ENCODE measurements at places on chromosomes 3 and 15.

GRCh38 chr3:46245146-46245545, 2.9 kb downstream of the CCR3 start:
- DNase-seq, result no peak

GRCh38 chr15:55253580-55253979, 36.0 kb downstream of the RAB27A start:
- no peak for DNase-seq

- DNase-seq, result no peak
These were observed 23.8 kb downstream of the RAB11A start for GRCh38 chr15:65893060-65893459.

- DNase-seq, result no peak
These were observed 18.8 kb downstream of the EPHB3 start for GRCh38 chr3:184580376-184580775.

- DNase-seq, result no peak
These were observed 234.9 kb downstream of the OPA1 start for GRCh38 chr3:193827871-193828270.

- no peak for DNase-seq
These were observed 6.0 kb downstream of the KLF15 start for GRCh38 chr3:126351086-126351770.

DNA sequence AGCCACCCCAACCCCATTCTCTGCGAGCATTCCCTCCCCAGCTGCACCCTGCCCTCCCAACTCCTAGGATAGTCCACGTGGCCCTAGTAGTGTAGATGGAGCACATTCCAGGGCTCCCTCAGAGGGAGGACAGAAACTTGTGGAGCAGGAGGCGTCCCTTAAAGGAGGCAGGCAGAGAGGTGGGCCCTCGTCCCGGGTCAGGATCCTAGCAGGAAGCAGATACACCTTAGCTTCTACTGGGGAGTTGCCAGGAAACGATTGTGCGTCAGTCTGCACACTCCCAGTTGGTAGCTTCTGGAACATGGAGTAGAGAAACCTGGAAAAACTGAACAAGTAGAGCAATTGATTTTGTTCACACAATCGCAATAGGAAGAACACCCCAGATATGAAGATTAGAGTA, 43.9 kb upstream of the KLHL25 start:
- DNase-seq, result no peak

DNA sequence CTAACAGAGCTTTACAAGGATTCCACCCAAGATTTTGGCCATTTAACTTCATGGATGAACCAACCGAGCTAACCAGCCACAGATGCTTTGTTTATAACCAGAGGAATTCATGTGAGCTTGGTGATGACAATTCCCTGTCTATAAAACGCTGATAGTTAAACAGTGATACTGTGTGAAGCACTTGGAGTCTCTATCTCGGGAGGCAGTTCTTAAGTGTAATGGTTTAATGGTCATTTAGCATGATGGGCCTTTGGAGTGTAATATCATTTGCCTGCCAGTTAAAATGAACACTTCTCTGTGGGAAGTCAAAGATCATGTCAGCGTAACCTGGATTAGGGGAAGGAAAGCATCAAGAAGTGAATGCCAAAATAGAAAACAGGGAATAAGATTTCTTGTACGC, 368.6 kb upstream of the THRB start:
- DNase-seq, result no peak

DNA sequence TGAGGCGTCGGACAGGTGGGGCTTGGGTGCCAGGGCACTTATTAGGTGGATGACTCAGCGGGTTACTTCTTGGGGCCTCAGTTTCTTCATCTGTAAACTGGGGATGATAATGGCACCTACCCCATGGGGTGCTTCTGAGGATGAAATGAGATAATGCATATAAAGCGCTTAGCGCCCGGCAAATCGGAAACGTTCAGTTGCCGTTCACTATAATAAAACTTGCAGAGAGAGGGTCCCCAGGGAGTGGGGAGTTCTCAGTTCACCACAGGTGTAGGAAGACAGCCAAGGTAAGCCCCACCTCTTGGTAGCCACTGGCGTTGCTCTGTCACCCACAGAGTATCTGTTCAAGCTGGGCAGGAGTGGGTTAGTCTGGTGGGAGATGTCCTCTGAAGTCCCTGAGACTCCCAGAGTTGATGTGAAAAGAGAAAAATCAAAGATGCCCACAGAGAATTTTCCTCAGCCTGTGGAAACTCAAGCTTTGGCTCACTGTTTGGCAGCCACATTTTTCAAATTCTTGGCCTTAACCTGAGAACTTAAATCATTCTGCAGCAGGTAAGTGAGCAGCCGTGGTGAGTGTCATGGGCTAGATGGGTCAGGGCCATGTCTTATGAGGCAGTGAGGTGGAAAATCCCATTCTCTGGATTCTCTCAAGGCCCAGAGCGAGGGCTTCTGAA, 221.5 kb upstream of the BHLHE40 start:
- DNase-seq, result no peak

DNA sequence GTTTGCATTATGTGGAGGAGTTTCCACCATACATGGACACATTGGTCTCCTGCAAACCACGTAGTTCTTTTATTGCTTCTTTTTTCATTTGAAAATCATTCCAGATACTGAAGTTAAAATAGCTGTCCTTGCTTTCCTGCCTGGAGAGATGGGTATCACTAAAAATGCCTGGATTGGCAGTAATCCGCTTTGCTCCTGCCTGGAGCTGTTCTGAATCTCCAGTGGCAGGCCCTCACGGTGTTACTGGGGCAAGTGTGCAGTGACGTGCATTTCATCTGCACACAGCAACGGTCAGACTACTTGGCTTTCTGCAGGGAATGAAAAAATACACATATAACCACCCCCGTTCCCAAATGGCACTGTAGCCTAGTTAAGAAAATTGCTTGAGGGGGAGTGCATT, 272.9 kb downstream of the IL5RA start:
- DNase-seq, result no peak

GRCh38 chr3:194584866-194585265, 48.4 kb downstream of the TMEM44 start:
- no peak for DNase-seq

DNA sequence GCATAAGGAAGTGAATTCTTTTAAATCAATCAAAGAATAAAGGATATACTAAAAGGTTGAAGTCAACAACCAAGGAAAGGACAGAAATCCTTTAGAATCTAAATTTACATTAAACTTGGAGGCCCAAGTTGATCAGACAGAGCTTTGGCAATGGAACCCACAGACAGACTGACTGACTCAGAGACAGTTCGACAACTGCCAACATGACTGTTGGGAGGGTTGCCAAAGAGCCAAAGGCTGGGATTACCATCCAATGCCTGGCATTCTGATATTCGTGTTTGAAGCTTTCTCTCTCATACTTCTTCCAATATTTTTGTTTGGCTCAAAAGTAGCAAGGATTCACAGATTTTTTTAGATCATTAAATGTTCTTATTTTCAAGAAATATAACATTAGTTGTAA, 406.1 kb downstream of the PLCL2 start:
- no peak for DNase-seq

DNA sequence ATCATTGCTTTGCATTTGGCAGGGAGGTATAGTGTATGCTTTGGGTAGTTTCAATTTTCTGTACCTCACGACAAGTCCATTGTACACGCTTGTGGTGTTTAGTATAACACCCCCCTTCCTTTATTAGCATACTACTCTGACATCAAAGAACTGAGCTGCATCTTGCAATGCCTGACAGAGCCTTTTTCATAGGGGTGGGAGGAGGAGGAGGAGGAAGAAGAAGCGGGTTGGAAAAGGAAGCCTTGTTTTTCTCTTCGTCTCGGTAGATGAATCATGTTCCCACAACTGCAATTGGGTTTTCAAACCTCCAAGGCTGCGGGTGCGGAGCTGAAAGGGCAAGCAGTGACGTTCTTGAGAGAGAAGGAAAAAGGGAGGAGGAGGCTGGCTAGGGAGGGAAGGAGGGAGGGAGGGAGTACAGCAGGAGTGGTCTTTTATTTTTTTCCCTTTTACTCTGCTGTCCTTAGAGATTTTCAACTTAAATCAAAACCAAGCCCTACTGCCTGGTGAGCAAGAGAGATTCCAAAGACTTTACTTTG, 175.7 kb downstream of the KLHL25 start:
- no peak for DNase-seq

DNA sequence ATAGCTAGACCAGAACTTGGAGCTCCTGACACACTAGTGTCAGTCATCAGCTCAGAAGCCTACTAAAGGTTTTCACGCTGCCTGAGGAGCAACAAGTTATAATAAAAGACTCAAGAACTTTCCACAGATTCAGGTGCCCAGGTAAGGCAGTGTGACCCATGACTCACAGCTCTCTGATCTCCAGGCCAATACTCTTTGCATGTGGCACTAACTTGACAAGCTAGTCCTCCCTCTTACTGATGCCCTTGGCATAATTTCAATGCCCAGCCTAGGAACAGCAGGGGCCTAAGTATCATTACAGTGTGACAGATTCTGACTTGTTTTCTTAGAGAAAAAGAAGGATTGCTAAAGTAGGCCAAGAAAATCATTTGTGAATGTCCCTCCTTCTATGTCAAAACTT, 38.4 kb downstream of the MEIS2 start:
- DNase-seq, result no peak
